ENCODE measurements at places on chromosomes 7 and 10.

DNA sequence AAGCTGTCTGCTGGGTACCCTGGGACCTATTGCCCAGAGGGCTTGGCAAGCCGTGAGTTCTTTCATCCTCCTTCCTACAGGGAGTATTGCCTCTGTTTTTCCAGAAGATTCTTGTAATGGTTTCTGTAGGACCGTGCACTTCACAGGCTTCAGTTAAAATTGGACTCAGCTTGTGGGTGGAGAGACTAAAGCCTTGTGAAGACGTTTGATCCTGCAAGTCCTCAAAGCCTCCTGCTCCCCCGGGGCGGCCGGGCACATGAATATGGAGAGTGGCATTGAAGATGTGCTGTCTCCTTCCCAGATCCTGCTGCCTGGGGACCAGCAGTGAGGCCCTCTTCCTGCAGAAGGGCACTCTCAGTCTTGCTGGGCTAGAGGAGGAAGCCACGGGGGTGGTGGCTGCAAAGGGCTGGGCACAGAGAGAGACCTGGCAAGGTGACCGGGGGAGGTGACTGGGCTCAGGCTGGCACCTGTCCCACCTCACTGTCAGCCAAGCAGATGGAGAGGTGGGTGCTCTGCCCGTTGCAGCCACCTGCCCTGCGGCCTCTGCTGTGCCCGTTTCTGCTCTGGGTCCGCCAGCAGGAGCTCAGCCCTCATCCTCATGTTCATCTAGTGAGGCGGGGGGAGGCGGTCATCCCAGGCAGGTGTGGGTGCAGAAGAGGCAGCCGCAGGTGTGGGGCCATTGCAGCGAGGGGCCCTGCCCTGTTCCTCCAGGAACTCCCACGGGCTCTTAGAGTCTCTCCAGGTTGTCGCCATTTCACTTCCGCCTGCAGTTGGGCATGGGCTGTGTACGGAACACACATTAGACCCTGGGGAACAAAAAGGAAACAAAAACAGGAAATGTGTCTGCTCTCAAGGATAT, 55.7 kb downstream of the TMEM209 start:
- DNase-seq = no peak

DNA sequence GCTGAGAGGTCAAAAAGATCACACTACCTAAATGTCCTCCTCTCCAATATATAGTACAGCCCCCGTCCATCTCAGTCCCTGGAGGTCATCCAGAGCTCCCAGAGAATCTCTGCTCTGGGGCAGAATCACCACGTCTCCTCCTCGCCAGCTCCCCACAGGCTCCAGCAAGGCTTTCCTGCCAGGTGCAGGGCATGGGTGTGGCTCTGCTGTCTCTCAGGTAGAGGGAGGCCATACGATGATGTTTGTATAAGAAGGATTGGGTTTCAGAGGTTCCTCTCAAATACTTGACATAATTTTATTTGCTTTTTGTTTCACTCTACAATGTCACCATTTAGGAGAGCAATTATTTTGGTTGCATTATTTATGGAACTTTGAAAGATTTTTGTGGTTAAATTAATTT, 98.3 kb upstream of the PRSS58 start:
- DNase-seq = no peak

- DNase-seq = no peak
Observed at GRCh38 chr7:55272328-55272727, 92.8 kb upstream of the LANCL2 start.

DNA sequence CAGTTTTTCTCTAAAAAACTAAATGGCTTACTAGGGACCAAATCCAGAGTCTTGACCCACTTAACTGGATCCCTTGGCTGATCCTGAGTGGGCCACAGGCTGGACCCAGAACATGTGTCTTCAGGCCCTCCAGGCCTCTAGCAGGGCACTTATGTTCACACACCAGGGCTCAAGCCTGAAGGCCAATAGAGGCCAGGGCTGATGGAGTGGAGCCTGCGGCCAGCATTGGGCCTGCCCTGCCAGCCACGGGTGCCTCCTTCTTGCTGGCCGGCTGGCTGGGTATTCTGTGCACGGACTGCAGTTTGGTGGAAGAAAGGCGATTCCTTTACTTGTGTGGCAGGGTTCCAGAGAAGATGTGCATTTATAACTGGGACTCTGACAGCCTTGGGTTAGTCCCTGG, 103.0 kb upstream of the ZNF32 start:
- DNase-seq = no peak

- no peak for DNase-seq
Observed at GRCh38 chr7:36266683-36267082, 113.6 kb downstream of the EEPD1 start.

DNA sequence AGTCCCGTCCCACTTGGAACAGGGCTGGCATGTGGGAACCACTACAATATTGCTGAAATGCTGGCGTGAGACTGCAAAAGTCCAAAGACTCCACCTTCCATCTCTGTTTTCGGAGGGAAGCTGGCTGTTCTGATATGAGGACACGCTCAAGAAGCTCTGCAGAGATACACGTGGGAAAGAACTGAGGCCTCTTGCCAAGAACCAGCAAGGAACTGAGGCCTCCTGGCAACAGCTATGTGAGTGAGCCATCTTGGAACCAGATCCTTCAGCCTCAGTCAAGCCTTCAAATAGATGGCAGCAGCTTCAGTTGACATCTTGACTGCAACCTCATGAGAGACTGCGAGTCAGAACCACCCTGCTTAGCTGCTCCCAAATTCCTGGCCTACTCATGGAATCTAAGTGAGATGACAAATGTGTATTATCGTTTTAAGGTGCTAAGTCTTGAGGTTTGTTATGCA, 30.8 kb downstream of the SGMS1 start:
- no peak for DNase-seq

DNA sequence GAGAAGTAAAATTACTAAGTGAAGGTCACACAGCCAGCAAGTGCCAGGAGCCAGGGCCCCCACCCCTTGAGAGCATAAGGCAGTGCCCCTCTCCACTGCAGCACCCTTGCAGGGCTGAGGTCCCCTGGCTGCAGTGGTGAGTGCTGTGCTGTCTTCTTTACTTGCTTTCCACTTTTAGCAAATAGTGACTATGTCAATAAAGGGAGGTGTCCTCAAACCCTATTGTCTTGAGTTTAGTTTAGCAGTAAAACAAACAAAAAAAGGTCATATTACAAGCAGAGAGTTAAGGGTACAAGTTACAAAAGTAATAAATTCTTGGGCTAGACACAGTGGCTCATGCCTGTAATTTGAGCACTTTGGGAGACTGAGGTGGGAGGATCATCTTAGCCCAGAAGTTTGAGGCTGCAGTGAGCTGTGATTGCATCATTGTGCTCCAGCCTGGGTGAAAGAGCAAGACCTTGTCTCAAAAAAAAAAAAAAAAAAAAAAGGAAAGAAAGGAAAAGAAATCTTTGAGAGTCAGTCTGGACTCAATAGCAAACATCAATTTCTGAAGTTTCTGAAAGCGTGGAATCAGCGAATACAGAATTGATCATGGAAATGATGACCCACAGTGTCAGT, 39.0 kb upstream of the KIF5B start:
- DNase-seq = no peak

DNA sequence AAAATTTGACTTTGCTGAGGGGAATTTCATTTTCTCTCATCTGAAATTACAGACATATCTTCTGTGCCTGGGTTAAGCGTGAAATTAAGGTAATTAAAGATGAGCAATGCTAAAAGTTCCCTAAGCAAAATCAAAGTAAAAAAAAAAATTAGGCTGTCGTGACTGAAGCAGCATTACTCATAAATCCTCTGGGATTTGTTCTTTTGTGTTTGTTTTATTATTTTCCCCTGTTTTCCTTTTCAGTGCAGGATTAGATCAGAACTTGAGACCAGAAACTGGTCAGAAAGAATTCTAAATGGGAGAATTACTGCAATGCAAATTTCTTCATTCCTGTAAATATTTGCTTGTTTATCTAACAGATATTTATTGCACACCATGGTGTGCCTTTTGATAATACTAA, 141.4 kb upstream of the BET1 start:
- no peak for DNase-seq

DNA sequence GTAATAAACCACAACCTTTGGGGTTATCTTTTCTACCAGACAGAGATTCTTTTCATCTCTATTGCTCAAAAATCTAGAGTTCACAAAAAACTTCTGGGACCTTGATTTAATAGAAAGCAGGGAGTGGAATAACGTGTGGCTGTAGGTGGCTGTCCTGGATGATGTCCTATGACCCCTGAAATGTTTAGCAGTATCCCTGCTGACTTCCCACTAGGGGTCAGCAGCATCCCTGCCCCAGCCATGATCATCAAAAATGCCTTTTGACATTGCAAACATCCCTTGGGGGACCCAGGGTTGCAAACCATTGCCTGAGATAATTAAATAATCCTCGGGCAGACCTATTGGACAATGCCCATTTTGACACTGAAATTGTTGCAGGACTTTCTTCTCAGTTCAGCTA, 177.1 kb downstream of the USP6NL start:
- no peak for DNase-seq

DNA sequence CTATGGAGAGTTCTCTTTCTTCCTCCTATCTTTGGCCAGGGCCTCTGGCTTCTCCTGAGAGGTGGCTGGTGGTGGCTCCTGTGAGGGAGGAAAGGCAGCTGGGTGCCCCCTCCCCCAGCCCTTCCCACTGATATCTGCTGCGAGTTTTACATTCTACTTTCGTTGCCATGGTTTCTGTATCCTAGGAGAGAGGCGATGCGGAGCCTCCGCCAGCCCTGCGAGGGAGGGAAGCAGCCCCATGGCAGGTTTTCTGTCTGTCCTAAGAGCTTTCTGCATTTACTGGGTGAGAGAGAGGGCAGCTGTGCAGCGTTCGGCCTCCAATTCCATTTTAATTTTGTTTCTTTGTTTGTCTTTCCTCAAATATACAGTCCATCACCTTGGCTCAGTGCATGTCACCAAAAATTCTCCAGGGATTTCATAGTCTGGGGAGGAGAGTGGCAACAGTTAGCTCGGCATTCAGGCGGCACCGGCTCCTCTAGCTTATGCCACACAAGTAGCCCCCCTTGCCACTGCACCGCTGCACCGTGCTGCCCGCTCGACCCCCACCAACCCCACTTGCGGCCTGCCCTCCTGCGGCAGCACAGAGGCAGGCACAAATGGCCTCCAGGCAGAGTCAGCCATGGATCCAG, 20.4 kb downstream of the DNAJB12 start:
- DNase-seq = no peak

DNA sequence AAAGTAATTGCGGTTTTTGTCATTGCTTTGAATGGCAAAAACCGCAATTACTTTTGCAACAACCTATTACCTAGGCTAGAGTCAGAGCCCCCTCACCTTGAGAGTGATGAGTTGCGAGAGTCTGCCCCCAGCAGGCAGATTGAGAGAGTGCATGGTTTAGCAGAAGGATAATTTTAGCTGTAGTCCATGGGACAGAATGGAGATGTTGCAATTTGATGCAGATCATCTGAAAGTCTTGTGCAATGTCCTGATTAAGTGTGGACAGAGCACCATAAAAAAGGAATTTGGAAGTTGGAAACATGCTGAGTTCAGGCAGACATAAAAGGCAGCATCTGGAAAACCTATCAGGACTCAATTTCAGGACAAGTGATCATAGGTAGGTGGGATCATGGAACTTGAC, 48.7 kb downstream of the GPR141 start:
- no peak for DNase-seq

GRCh38 chr10:98916526-98917125, 319.0 kb downstream of the HPSE2 start:
- no peak for DNase-seq

Data from activated T-cell treated with anti-CD3 and anti-CD28 coated beads for 24 hours (primary cell).